ENCODE measurements at places on chromosomes 1 and 21. TPM values are rescaled to one million over a fixed set of nuclear protein-coding genes. Genes with fewer than 3 reads are reported as not detected.
A peak's percentile ranks its signal among the peaks of the same experiment; 100 is the strongest.

The NEGR1 gene
- 14.4 TPM for total RNA-seq

DNA sequence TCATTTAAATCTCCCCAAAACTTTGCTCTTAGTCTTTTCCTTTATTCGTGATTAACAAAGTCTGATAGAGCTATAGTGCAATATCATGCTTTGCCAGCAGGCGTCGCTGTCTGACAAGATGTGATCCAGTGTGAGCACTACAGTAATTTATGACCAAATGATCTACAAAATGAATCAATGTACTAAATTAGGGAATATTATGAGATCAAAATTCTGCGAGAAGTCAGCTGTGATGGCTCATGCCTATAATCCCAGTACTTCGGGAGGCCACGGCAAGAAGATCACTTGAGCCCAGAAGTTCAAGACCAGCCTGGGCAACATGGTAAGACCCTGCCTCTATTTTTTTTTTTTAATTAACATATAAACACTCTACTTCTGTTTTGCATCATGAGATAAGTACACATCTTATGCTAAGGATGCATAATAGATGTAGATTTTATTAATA lies 3.6 kb upstream of the SPSB1 start:
- peak; percentile 56 for DNase-seq

The COL9A2 gene
- 16.7 TPM for total RNA-seq

DNA sequence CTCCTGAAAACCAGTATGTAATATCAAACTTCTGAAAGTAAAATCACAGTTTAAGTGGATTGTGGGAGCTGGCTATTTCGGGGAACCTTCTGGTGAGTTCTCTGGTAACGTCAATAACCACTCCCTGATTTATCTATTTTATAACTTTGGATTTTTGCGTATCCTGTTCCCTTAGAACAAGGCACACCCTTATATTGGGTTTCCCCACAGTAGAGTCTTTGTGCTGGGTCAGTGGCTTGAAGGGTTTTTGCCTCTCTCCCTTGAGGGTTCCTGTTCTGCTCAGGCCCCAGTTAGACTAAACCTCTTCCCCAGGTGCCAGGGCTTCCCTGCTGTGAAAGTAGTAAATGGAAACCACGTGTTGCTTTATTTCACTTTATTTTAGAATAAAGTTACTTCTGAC lies 21.3 kb downstream of the CCN1 start:
- DNase-seq = no peak

GRCh38 chr1:17232759-17233661 lies 15.9 kb upstream of the PADI3 start:
- no peak for DNase-seq

GRCh38 chr1:8474369-8474768 lies 156.5 kb downstream of the SLC45A1 start:
- DNase-seq = no peak

DNA sequence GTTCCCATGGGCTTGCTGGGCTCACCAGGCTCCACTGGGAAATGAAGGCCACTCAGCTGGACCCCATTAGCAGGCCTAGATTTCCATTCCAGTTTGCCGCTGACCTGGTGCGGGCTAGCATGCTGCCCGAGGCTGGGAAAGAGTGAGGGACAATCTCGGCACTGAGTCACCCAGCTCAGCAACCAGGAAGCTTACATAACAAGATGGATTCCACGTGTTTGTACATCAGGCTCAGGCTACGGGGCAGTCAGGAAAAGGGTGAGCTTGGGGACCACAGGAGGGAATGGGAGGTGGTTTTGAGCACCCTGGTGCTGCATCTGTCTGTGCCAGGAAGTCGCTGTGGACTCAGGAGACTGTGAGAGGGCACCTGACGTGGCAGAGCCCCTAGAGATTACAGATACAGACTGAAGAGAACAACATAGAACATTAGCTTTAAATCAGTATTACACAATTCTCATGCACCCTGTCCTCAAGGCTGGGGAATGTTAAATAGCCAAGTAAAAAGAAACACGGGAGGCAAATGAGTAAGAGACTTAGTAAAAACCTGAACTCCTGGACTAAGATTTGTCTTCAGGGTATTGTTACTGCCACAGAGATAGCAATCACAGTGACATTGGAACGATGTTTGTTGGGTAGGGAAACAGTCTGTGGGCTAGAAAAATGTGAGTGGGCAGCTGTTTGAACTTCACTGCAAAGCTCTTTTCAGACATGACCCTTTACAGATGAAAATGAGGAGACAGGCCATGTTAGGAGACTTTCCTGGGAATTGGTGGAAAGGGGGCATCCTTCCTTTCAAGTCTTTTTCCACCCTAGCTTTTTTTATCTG lies 51.1 kb downstream of the GLUL start:
- no peak for DNase-seq

GRCh38 chr1:37795340-37796125 lies 1.9 kb downstream of the MANEAL start:
- DNase-seq = no peak

- DNase-seq = no peak
Observed at GRCh38 chr21:36883532-36884486, 82.7 kb downstream of the HLCS start.

DNA sequence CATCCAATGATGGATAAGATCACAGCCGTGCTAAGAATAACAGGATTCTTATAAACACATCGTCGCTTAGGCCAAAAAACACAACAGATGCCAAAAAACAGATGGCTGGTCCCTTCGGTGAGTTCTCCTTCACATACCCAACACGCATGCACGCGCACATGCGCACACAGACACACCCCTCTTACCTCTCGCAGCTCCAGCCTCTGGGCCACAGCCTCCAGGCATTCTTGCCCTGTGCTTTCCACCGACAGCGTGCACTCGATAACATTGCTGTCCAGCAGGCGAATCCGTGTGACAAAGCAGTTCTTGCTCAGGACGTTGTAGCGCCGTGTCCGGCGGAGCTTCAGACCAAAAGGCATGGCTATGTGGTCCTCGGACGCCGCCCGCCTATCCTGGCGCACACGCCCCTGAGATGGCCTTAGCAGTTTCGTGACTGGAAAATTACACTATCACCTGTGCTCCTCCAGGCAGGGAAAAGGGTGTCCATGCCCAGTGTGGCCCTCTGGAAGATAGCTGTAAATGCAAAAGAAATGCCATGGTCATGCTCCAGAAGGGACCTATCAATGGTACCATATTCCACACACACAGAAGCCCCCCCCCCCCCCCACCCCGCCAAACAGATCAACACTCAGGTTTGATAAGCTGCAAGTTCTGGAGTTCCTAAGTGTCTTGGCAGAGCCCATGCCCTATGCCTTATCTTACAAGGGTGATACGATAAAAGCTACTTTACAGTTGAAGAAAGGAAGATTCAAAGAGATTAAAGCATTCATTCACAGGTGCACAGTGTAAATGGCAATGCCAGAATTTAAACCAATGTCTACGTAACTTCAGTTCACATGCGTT lies 86.7 kb downstream of the PTPN14 start:
- no peak for DNase-seq

DNA sequence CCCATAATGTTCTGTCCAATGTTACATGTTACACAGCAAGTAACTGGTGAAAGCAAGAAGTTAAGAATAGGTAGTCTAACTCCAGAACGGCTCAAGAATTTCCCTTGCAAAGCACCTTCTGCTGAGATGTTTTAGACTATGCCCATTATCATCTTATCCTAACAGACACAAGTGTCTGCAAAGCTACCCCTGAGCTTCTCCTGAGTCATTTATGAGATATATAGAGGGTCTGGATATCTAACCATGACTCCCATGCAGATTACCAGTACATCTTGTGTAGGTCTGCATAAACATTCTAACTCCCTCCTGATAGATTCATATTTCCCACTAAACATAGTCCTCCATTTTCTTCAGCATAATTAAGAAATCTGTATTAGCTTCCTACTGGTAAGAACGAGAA lies 171.7 kb downstream of the COQ8A start:
- DNase-seq = no peak

The LAMC2 gene
- 0.54 TPM for total RNA-seq

DNA sequence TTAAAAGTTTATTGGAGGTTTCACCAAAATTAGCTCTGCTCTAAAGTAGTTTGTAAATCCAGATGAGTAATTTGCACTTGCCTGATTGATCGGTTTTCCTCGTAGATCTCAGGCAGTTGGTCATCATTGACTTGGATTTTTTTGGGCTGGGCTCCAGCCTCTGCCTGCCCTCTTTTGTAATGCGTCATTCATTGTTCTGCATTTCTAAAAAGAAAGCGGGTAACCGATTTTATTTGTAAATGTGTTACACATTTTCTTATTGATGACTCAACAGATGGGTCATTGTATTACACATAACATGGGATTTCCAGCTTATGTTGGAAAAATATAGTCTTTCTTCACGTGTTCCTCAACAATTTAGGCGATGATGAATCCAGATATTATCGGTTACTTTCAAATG lies 5.5 kb downstream of the ETS2 start:
- no peak for DNase-seq

The TFF1 gene
- total RNA-seq = 85.8 TPM

DNA sequence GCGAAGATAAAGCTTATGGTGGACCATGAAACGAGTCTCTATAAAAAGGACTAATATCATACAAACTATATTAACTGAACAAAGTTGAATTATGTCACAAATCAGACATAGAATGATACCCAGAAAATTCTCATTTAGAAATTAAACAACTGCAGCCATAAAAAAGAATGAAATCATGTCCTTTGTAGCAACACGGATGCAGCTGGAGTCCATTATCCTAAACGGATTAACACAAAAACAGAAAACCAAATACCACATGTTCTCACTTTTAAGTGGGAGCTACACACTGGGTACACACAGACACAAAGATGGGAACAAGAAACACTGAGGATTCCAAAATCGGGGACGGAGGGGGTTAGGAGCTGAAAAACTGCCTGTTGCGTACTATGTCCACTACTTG lies 11.5 kb downstream of the COP1 start:
- no peak for DNase-seq

- no peak for DNase-seq
Observed at GRCh38 chr1:167762061-167762746, 40.4 kb downstream of the MPZL1 start.

DNA sequence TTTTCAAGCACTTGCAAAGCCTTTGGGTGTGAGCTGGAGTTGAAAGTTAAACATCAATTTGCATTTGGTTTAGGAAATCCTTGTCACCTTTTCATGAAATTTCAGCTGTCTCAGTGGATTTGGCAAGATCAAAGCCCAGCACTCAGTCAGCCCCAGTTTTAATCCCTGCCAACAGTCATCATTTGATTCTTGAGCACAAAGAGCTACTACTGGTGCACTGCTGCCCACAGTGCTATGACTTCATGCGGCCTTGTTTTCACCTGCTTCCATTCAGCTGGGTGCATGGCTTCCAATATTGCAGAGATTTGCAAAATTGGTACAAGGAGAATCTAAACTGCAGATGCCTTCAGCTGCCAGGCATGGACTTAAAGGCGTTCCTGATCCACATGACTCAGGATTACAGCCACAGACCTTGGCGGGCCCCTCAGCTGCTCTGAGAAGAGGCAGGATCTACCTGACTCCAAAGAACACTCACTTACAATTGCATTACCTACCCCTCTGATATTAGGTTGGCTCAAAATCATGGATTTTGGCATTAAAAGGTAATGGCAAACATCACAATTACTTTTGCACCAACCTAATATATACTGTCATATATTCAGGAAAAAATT lies 259.1 kb downstream of the DSCAM start:
- no peak for DNase-seq

DNA sequence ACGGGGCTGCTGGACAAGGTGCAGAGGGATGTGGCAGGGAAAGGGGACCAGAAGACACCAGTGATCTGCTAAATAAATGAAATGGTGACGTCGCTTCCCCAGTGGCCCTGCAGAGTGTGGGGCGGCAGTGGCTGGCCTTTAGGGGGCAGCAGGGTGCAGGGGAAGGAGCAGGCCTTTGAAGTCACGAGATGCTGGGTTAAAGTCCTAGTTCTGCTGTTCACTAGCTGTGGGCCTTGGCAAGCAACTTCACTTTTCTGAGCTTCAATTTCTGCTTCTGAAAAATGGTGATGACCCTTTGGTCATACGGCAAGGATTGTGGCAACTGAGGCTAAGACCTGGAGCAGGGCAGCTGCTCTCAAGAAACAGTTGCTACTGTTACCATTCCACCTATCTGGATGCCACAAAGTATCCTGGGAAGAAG lies 9.2 kb upstream of the GALE start:
- no peak for DNase-seq

The UBE2Q1 gene
- 49.5 TPM for total RNA-seq
